ENCODE measurements at places on chromosomes 16 and 17. TPM values are rescaled to one million over a fixed set of nuclear protein-coding genes. Genes with fewer than 3 reads are reported as not detected.

CHST4 gene
- not detected for total RNA-seq

ASGR2 gene
- 0.39 TPM for total RNA-seq

PERCC1 gene
- not detected for total RNA-seq

KRT32 gene
- total RNA-seq, result 28.0 TPM

KCNJ12 gene
- total RNA-seq, result 3.1 TPM

PITPNM3 gene
- total RNA-seq, result 6.0 TPM

CCL17 gene
- total RNA-seq, result 0.49 TPM

AANAT gene
- total RNA-seq, result not detected

ZNF23 gene
- total RNA-seq, result 7.3 TPM

EXOC3L1 gene
- 1.7 TPM for total RNA-seq

ATAD5 gene
- 5.1 TPM for total RNA-seq

NACA2 gene
- total RNA-seq, result not detected

HBA1 gene
- total RNA-seq, result 3,010 TPM

PTX4 gene
- total RNA-seq, result 0.10 TPM

KCNH6 gene
- total RNA-seq, result not detected

SLFN11 gene
- total RNA-seq, result 27.9 TPM

CAPNS2 gene
- total RNA-seq, result 71.3 TPM

TBC1D26 gene
- total RNA-seq, result 0.49 TPM

PIGS gene
- 19.3 TPM for total RNA-seq

PPP1R1B gene
- total RNA-seq, result 12.8 TPM

MLKL gene
- total RNA-seq, result 3.9 TPM

SSTR5 gene
- not detected for total RNA-seq

SCIMP gene
- 0.99 TPM for total RNA-seq

MRTFB gene
- total RNA-seq, result 32.5 TPM

ARSG gene
- total RNA-seq, result 3.3 TPM

Measured in skin of body (tissue), 3 donors.